ENCODE measurements at places on chromosomes 12 and 14.

GRCh38 chr12:57793920-57794319 is 11.3 kb downstream of the TSFM start:
- DNase-seq, result no peak

DNA sequence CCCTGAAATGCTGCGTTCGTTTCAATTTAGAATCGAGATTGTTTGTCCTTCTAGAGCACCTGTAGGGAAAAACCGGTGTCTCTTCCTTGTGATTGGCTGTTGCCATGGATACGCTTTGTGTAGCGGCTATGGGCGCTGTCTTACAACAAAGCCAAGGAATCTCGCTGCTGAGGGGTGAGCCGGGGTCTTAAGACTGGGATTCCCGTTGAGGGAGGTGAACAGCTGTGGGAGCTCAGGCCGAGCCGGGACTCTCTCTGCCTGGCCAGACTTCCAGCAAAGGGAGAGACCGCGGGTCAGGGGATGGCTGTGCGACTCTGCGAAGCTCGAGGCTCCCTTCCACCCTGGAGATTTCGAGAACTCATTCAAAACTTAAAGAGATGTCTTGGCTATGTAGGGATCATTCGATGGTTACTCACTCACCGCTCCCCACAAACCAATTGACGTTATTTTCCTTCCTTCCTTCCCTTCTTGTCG is at the start of the genes LRRIQ1 and TSPAN19:
LRRIQ1 (plus strand) TSS at position 118 of the 474 bp plus-strand sequence. CDS start 1,826 bp downstream, outside the sequence.
TSPAN19 (minus strand) TSS at position 44 of the 474 bp plus-strand sequence. CDS start 6,331 bp downstream, outside the sequence.
- peak; percentile 90 for DNase-seq

DNA sequence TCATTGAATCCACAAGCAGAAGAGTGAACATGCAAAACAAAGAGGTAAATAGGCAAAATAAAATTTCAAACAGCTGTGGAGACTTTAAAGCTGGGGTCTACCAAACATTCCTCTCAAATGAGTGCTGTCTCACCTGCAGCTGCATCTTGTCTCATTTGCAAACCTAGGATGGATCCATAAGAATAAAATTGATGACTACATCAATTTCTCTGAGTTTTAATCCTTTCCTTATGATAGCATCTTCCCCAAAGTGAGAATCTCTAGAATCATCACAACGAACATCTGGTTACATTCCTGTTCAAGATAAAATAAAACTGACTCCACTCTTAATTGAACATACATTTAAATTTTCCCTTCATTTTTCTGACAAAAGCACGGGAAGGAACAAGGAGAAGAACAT is 18.2 kb downstream of the SSTR1 start:
- DNase-seq, result no peak

DNA sequence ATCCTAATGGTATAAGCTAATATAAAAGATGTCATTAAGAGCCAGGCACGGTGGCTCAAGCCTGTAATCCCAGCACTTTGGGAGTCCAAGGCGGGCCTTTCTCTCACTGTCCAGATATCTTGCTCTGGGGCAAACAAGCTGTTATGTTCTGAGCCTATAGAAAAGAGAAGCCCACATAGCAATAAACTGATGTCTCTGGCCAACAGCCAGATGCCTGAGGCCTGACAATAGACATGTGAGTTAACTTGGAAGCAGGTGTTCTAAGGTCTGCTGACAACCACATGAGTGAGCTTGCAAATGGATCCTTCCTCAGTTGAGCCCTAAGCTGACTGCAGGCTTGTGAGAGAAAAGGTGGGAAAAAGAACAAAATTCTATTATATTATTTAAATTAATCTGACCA is 25.0 kb downstream of the YAF2 start:
- DNase-seq, result peak; percentile 32

DNA sequence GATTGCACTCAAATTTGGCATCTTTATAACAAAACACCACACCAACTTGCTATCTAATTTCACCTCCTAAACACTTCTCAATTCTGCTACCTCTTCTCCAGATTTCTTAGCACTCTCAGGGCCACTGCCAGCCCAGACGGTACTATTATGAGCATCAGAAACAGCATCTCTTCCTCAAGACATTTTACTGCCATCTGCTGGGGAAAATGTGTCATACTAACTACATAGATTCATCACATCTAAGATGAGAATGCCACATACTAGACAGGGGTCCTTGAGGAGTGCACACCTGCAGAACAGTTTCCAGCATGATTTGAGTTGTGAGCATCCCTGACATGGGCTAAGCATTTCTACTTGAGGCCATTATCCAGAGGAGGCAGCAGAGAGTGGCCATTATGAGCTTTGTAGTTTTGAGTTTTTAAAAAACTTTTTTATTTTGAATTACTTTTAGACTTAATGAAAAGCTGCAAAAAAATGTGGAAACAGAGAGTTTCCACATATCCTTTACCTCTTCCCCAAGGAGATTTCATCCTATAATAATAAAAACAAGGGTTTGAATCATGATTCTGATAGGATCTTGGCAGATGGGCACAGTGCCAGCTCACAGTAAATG is 15.1 kb upstream of the GRIP1 start:
- peak; percentile 58 for DNase-seq

DNA sequence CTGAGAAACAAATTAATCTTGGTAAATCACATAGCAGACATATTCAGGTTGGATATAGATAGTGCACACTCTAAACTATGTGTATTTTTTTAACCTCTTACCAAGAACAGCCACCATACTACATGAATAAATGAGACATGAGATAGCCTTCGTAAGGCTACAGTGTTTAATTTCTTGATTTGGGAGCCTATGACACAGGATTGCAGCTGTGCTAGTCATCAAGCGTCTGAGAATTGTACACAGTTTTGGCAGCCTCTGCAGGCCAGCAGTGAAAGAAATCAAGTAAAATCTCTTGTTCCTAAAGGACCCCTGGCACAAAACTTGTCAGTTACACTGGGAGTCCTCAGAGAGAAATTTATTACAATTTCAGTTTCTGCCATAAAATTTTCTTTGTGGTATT is 236.1 kb downstream of the C12orf50 start:
- DNase-seq, result no peak

DNA sequence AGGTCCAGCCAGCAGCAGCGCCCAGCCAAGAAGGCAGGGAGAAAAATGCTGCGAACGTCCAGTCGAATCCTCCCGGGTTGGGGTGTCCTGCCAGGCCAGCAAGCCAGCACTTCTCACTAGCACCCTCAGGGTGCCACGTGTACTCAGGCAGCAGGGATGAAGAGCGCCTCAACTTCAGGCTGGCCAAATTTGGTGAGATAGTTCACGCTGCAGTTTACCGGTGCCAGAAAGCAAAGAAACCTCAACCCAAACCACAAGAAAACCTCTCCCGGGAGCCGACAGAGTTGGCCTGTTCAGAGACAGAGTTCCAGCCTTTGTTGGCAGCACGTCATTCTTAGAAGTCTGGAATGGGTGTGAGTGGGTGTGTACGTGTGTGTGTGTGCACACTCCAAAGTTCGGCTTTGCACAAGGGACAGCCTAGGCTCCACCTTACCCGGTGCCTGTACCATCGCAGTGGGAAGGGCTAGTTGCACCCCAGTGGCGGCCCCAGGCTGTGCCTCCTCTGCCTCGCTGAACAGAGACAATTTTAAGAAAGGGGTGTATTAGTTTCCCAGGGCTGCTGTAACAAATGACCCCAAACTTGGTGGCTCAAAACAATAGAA is 42.1 kb downstream of the ELK3 start:
- no peak for DNase-seq

GRCh38 chr14:51487848-51488247 is 163.9 kb upstream of the FRMD6 start:
- no peak for DNase-seq

DNA sequence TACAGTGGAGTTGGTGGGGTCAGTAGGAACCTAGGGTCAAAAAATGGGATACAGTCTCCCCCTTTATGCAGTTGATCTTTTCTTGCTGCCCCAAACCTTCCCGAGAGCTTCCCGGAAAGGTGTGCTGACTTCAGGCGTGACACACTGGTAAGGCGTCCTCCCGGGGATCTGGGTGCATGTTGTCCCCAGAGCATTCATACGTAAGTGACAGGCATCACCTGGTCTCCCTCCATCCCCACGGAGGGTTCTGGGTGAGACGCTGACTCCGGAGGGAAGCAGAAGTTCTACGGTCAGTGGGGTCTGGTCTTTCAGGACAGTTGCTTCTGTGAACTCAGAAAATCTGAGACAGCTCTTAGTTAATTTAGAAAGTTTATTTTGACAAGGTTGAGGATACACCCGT is 159.6 kb upstream of the RTL1 start:
- DNase-seq, result no peak

- DNase-seq, result no peak
These were observed 80.9 kb downstream of the ABCD2 start for GRCh38 chr12:39538679-39539104.

DNA sequence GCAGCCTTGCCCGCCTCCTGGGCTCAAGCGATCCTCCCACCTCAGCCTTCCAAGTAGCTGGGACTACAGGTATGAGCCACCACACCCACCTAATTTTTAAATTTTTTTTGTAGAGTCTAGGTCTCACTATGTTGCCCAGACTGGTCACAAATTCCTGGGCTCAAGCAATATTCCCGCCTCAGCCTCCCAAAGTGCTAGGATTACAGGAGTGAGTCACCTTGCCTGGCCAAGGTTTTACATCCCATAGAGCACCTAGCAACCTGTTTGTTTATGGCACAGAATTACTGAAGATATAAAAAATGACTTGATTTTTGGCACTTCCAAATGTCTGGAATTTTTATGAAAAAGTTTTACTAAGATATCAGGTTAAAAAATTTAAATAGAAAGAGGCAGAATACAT is 16.5 kb downstream of the MYO1A start:
- DNase-seq, result no peak

DNA sequence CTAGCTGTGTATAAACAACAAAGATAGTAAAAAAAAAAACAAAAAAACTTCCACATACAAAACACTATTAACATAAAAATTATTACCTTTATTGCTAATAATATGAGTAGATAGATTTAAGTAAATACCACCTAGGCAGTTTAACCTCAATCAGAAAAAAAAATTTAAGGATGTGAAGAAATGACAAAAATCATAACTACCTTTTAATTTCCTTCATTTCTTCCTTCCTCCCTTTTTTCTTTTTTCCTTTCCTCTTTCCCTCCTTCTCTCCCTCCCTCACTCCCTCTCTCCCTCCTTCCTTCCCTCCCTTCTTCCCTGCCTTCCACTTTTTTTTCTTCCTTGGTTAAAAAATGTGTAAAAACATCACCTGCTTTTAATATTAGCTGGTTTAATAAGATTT is 81.7 kb downstream of the SOX5 start:
- no peak for DNase-seq

- no peak for DNase-seq
These were observed 89.2 kb downstream of the DICER1 start for GRCh38 chr14:95068080-95068479.

GRCh38 chr12:117897372-117898161 is 71.2 kb downstream of the KSR2 start:
- no peak for DNase-seq

- peak; percentile 48 for DNase-seq
These were observed 4.2 kb upstream of the BAZ2A start for GRCh38 chr12:56634242-56634836.

DNA sequence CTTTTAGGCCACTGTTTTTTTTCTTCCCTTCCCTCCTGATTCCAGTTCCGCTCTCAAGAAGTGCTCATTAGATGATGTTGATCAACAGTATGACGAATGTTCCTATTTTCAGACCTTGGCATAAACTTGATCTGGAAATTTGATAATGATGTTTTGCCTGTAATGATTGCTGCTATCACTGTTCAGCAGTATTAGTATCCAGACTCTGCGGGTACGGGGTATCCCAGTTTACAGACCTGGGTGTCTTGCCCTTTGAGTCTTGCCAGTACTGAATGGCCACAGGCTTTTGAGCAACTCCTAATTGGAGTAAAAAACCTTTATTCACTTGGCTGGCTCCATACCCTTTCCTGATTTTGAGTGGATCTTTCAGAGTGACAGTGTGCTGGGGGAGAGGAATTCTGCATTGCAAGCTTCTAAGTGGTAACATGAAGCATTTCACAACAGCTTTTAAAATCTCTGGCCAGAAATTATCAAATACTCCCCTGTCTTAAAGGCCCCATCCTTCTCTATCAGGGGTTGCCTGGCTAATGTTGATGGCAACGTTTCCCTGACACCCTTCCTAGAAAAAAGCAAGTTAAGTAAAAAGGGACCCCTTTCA is 5.9 kb upstream of the ASB8 start:
- DNase-seq, result no peak

DNA sequence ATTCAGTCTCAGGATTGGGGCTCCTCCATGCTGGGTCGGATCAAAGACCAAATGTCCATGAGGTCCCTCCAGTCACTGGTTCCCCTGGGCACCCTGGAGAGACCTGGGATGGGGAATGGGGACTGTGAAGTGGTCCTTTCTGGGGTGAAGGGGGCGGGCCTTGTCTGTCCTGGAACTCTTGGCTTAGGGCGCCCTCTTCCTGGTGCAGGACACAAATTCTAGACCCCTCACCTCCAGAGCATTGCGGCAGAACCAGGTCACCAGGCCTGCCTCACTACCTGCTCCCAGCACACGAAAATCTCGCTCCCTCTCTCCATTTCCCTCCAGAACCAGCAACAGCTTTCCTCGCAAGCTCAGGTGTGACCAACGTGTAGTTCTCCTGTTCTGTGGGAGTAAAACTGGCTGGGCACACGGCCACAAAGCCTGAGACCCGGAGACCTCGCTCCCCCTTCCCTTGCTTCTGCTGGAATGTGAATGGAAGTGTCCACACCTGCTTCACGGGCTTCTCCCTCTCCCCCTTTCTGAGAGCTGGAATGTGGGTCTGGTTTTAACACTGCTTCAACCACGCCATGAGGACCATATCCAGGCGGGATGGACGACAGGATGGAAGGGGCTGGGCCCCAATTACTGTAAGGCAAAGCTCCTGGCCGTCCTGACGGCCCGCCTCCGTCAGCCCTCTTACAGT is 112.7 kb downstream of the SCARB1 start:
- DNase-seq, result peak; percentile 72

DNA sequence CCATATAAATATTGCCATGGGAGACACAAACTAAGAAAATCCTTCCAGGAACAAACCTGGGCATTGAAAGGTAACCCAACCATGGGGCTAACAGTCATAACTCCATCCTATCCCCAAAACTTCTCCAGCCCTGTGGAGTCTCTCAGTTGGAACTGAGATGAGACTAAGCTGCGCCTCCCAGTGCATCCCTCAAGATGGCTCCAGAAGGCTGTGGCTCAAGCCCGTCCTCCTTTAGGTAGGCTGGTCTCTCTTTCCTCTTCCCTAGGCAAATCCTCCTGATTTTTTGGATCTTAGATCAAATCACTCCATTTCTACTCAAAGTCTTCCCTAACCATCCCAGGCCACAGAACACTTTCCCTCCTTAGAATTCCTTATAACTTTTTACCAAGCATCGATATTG is 364.3 kb upstream of the CCDC196 start:
- no peak for DNase-seq

DNA sequence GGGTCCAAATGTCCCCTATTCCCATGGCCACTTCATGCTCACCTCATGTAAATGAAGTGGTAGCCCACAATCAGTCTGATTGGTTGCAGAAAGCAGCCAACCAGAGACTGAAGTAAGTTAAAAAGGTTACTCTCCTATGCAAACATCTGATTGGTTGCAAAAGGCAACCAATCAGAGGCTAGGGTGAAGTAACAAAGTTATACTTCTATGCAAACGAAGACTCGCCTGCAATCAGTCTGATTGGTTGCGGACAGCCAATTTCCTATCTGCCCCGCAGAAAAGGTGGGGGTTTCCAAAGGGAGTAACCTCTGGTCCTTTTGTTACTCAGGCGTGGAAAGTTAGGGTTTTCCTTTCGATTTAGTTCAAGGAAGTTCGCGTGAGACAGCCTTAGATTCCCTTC is 208.1 kb upstream of the NEDD1 start:
- no peak for DNase-seq

- no peak for DNase-seq
These were observed 95.1 kb downstream of the SCARB1 start for GRCh38 chr12:124768452-124769162.

- DNase-seq, result no peak
These were observed 10.2 kb downstream of the RCOR1 start for GRCh38 chr14:102602421-102603292.
